ENCODE measurements at places on chromosomes 4 and X.
A peak's percentile ranks its signal among the peaks of the same experiment; 100 is the strongest.

DNA sequence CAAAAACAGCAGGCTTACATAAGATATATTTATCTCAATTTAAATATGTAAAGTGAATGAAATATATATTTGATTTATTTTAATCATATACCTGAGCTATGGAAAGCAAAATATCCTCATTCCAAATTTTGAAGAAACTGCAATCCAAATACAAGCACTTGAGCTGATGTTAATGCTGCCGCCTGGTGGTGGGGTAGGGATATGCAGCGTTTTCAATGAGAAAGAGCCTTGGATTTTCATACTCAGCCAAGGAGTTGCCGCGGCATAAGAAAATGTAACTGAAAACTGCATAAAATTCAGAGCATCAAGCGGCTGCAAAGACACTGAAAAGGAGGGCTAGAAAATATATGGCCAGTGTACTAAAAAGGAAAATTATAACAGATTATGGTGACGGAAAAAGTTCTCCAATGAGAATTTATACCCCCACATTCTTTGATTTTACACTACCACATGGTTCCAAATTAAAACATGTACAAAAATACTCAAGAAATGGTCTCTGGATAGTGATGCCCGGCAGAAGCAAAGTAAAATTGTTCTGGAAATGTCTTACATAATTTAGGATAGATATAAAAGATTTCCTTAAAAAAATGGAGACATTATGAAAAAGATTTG, 660.3 kb upstream of the PITX2 start:
- peak; percentile 68 for DNase-seq

DNA sequence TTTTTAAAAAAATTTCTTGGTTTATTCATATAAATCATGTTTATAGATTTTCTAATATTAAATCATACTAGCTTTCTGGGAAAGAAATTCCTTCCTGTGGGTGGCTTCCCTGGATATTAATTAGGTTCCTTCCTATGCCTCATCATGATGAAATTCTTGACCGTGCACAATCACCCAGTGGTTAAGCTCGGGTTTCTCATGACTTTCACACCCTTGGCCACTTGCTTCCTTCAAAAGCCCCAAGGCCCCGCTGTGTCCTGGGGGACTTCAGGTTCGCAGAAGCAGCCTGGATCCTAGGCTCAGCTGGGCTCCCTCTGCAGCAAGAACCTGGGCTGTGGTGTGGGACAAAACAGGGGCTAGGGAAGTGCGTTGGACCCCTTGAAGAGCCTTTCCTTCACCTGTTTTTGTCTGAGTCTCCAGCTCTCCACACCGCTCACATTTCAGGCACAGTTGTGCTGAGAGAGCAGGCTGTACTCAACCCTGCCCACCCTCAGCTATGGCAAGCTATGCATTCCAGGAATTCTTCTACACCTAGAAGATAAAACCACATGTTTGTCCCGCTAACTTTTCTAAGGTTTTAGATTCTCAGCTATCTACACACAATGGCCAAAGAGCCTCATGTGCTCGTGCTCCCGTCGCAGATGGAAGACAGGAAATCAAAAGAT, 48.9 kb upstream of the TMSB15B start:
- DNase-seq = peak; percentile 31

- DNase-seq = no peak
These were observed 16.8 kb downstream of the MID1 start for GRCh38 chrX:10603612-10604011.

- no peak for DNase-seq
These were observed 64.6 kb upstream of the TRPC5 start for GRCh38 chrX:112147206-112147605.

GRCh38 chrX:33726281-33727160, 405.6 kb downstream of the FAM47A start:
- no peak for DNase-seq

- no peak for DNase-seq
These were observed 22.1 kb downstream of the ANAPC10 start for GRCh38 chr4:145075742-145076468.

GRCh38 chr4:7419961-7420660, 14.6 kb downstream of the PSAPL1 start:
- no peak for DNase-seq
